ENCODE measurements at places on chromosomes 16 and 17.

- DNase-seq = no peak
Measured at GRCh38 chr17:41987642-41988041, 21.0 kb downstream of the CNP start.

- no peak for DNase-seq
Measured at GRCh38 chr17:55090079-55090492, 121.5 kb downstream of the STXBP4 start.

DNA sequence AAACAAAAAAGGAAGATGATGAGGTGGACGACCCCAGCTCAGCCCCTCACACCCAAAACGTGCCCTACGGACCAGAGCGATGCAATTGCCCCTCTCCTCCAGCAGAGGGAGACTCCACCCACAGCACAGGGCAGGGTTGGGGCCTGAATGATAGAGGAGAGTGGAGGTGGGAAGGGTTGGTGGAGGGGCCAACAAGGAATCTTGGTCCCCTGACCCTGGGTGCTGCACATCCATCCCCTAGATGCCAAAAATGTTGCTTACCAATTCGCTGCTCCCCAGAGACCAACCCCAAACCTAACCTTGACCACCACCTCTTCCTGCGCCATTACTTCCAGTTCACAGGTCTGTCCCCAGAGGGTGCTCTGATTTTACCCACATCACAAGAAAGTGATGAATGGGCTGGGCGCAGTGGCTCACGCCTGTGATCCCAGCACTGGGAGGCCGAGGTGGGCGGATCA is 12.9 kb downstream of the P2RX5 start:
- DNase-seq = no peak

GRCh38 chr16:72934636-72935403 is 113.1 kb downstream of the ZFHX3 start:
- no peak for DNase-seq

GRCh38 chr17:76479515-76480060 is 12.2 kb downstream of the AANAT start:
- DNase-seq = no peak

DNA sequence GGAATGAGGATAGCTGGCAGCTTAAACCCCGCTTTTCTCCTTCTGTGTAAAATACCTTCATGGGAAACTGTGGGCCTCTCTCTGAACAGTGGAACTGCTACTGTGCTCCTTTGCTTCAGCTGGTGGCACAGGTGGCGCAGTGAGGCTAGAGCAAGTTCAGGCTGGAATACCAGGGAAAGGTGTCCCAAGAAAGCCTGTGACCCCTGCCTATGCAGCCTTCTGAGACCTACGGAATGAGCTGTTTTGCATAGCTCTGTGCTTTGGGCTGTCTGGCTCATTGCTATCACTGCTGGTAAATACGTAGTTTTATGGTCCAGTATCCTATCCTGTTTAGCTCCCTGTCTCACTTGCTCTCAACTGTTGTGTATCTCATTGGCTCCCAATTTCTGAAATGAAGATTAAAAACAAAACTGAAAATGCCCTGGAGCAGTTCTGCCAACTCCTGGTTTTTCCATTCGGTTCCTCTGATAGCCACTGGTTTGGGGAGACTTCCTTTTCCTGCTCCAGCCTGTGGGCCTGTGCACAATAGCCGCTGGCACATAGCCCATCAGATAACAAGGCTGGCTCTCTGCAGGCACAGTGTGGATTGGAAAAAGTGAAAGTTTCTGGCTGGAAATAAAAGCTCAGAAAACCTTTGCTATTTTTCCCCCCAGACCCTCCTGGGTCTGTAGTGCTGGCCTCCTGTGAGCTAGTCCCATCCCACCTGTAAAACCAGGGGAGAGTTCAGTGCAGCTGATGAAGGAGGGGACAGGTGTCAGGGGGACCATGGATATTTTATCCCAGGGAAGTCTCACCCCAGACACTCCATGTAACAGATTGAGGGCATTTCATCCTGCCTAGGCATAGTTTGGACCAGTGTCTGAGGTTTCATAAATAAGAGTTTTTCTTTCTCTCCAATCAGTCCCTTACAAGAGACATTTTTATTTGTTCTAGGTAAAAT is 24.0 kb downstream of the LIMD2 start:
- DNase-seq = no peak

DNA sequence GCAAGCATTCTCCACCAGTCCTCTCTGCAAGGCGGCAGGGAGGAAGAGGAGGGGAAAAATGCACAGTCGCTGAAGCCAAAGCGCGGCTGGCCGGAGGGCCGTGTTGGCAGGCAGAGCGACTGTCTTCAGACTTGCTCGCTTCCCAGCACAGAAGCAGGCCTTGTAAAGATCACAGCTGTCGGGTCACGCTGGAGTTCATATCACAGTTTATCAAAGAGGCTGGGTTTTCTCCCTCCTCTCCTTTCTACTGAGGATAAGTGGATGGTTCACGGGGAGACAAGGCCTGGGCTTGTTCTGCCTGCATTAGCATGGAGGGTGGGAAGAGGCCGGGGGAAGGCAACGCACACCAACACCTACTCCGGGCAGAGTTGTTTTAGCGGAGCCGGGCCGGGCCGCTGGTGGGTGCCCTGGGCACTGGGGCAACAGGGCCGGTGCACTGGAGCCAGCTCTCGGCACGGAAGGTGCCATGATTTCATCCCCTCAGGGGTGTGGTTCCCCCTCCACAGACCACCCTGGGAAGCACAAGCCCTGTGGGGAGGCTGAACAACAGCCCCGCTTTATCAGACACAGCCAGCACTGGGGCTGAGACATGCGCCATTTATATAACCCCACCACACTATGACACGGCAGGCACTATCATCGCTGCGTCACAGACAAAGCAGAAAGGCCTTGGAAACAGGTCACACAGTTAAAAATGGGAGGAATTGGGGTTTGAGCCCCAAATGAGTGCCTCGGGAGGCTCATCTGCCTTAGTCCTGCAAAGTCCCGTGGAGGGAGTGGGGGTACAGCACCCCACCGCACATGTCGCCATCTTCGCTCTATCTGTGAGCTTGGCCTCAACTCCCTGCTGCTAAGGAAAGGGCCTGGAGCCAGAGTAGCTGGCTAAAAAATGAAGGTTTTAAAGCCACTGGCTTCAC is 40.3 kb upstream of the MTSS2 start:
- no peak for DNase-seq

GRCh38 chr16:12131755-12132154 is 155.2 kb downstream of the SNX29 start:
- DNase-seq = no peak

DNA sequence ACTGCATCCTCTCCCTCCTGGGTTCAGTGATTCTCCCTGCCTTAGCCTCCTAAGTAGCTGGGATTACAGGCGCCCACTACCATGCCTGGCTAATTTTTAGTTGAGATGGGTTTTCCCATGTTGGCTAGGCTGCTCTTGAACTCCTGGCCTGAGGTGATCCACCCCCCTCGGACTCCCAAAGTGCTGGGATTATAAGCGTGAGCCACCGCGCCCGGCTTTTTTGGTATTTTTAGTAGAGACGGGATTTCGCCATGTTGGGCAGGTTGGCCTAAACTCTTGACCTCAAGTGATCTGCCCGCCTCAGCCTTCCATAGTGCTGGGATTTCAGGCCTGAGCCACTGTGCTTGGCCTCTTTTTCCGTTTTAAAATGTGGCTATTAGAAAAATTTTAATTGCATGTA is 343.8 kb upstream of the RBFOX1 start:
- DNase-seq = no peak

DNA sequence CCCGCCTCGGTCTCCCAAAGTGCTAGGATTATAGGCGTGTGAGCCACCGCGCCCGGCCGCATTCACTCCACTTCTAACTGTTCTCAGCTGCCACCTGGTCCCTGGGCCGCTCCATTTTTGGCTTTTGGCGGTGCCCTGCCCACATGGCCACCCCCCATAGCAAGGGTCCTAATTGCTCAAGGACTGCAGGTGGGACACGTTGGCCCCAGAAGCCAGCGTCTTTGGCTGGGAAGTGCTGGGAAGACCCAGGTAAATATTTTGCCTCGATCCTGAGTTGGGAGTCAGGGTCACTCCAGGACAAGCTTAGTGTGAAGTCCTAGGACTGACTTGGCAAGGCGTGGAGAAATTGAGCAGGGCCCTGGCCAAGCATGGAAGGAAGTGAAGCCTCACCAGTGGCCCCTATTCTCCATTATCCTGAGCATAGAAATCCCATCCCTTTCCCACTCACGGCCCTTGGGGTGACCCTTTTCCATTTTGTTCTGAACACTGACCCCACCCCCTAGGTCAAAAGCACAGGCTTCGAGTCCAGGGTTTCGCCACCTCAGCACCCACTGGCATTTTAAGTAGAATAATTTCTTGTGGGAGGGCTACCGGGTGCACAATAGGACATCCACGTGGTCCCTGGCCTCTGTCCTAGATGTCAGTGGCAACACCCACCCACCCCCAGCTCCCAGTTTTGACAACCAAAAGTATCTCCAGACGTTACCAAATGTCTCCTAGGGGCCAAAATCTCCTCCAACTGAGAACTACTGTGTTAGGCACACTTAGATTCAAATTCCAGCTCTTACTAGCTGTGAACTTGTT is 5.9 kb upstream of the WDR81 start:
- DNase-seq = no peak

GRCh38 chr17:15220785-15221184 is 44.3 kb downstream of the PMP22 start:
- DNase-seq = no peak

DNA sequence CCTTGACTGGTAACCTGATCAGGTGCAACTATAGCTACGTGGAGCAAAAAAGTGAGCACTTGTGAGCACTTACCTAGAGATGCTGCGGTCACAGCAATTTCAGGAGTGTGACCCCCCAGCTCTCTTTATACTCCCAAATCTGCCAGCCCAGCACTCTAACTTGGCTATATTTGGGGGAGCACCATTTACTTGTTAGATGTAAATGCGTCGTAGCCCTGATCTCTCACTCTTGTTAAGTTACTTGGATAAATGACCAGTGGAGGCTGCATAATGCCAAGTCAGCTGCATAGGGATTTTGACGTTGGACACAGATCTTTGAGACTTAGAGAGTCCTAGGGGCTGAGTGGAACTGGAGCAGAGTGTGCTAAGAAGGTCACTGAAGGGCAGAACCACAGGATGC is at the start of gene MYH13:
TSS of gene MYH13 (minus strand) at position 101 of the 400 bp plus-strand sequence. CDS start 8,476 bp downstream, outside the sequence.
- DNase-seq = no peak

- no peak for DNase-seq
Measured at GRCh38 chr16:20255002-20255401, 72.3 kb downstream of the GP2 start.

DNA sequence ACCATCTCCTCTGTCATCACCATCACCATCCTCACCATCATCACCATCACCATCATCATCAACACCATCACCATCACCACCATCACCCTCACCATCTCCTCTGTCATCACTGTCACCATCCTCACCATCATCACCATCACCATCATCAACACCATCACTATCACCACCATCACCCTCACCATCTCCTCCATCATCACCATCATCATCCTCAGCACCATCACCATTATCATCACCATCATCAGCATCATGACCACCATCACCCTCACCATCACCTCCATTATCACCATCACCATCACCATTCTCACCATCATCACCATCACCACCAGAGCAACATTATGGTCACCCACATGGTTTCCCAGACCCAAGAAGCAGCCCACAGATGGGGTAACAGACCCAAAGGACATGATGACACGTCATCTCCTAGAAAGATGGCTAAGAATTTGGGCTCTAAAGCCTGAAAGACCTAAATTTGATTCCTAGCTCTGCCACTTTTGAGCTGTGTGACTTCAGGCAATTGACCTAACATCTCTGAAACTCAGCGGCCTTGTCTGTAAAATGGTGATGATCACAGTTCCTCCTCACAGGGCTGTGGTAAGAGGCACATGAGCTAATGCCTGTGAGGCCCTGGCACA is 14.6 kb downstream of the SCNN1B start:
- DNase-seq = no peak

- DNase-seq = no peak
Measured at GRCh38 chr17:71409137-71409536, 711.7 kb upstream of the SOX9 start.

- no peak for DNase-seq
Measured at GRCh38 chr17:12388226-12388625, 277.5 kb upstream of the MYOCD start.

GRCh38 chr16:29878172-29878571 is 15.1 kb upstream of the CDIPT start:
- DNase-seq = no peak

- no peak for DNase-seq
Measured at GRCh38 chr16:80711406-80711805, 93.0 kb downstream of the CDYL2 start.

DNA sequence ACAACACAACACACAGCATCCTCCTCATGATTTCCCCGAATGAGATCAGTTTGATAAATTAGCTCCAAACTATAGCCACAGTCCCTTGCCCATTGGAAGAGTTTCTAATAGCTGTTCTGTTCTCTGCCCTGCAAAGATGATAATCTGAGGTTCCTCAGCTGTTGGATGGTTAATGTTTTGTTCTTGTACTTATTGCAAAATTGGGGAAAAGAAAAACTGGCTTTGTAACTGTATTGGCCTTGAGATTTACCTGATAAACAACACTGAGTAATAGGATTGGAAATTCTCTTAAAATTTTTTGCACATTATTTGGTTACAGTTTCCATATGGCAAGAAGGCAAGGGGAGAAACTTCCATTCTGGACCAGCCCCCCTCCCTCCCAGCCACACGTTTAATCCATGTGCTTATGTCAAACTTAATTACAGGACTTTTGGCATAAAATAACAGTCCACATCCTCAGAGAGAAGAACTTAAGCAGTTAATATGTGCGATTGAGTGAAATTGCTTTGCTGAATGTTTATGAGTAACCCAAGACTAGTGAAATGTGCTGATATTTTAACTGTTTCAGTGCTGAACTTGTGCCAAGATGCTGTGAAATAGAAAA is 119.1 kb upstream of the ZFHX3 start:
- no peak for DNase-seq

GRCh38 chr17:66375121-66375520 is 72.7 kb downstream of the PRKCA start:
- no peak for DNase-seq

DNA sequence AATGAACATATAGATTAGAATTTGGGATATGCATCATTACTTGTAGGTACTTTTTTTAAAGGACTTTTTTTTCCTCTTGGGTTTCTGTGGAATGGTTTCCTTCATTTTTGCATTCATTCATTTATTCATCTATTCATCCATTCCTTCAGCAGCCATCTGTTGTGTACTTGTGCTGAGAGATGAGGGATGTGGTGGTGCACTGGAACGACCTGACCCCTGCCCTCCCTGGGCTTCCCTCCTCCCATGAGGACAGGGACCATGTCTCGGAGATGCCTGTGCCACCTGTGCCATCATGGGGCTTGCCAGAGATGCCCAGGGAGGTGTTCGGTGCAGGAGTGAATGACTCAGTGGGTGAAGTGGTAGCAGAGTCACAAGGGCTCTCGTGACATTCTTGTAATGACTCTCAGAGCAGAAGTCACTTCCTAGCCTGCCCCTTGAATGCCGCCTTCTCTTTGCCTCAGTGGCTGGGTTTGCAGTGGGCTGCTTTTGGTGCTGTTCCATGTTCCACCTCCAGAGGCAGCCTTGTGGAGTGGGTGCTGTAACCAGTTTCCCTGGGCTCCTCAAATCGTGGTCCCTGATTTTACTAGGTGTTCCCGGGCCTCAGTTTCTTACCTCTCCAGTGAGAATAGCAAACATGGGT is 43.9 kb downstream of the CLEC16A start:
- DNase-seq = peak; percentile 32

- no peak for DNase-seq
Measured at GRCh38 chr17:80795754-80796153, 195.9 kb upstream of the CHMP6 start.

- DNase-seq = no peak
Measured at GRCh38 chr16:14193316-14193871, 122.3 kb downstream of the MRTFB start.
